ENCODE measurements at places on chromosomes 2 and 18.

- no peak for DNase-seq
These were observed 367.7 kb upstream of the SALL3 start for GRCh38 chr18:78611869-78612268.

- peak; percentile 61 for DNase-seq
These were observed 82.1 kb downstream of the TNP1 start for GRCh38 chr2:216777637-216778273.

DNA sequence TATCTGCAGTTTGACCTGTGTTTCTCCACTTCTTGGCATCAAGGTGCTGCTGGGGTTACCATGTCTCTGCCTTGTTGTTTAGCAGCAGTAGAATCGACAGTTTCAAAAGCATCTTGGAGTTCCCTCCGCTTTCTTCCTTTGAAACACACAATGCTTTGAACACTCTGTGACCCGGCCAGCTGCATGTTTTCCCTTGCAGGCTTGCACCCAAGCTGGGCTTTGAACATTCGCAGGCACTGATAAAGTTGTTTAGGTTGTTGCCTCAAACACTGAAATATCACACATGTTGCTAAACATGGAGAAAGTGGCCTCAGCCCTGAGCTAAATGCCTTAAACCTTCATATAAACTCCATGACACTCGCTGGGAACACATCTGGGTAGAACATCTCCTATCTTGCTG lies 251.7 kb downstream of the TSN start:
- no peak for DNase-seq

DNA sequence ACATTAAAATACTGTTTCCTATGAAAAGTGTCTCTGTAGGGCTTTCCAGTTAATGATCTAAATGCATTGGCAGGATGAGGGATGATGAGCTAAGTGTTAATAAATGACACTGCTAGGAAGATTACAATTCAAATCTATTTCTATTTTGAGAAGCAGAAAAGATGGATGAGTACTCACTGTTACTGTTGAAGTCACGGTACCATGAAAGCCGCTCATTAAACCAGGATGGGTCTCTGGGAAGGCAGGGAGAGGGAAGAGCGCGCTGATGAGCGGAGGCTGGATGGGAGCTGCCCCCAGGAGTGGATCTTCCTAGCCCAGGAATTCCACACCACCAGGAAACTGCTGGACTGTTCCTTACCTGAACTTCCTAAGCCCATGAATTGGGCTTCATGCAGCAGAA lies 27.1 kb upstream of the TXNDC2 start:
- DNase-seq: no peak

DNA sequence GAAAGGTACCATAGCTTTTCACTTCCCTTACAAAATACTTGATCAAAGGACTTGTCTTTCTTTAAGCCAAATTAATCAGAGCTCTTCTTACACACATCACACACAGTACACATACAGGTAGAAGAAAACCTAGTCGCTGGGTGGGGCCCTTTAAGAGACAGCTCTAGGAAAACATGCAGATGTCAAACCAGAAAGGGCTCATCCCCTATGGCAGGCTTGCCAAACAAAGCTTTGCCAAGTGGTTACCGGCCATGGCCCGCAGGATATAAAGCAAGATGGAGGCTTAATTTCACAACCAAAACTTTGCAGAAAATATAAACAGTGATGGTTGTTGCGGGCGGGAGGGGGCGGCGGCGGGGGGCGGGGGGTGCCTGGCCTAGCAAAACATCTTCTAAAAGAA lies 2156.0 kb upstream of the PIK3C3 start:
- peak; percentile 29 for DNase-seq

DNA sequence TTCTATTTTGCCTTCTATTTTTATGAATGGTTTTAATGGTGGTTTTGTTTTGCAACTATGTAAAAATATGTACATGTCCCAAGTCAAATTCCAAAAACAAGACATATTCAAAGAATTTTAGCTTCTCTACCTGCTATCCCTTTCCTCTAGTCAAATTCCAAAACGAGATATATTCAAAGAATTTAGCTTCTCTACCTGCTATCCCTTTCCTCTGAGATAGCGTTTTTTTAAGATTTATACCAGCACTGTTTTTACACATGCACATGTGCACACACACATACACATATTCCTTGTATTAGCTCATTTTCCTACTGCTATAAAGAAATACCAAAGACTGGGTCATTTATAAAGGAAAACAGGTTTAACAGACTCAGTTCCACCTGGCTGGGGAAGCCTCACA lies 199.1 kb upstream of the ARL4C start:
- DNase-seq: no peak

GRCh38 chr2:237567276-237568029 lies 1.1 kb downstream of the PRLH start:
- DNase-seq: no peak
